Stimulated activated CD4-positive, alpha-beta T cell treated with anti-CD3 and anti-CD28 coated beads, TNF-alpha, amount 100 ng/mL, for 24 hours (primary cell): ENCODE measurements at places on chromosomes 7 and 10.

GRCh38 chr10:122699796-122700455 lies at the start of gene C10orf120:
Gene C10orf120, minus strand, starts transcription at chr10:122699846. Its CDS starts 56 bp downstream, at chr10:122699790.
- no peak for DNase-seq

GRCh38 chr7:46315891-46316290 lies 394.8 kb upstream of the IGFBP3 start:
- no peak for DNase-seq

- DNase-seq = no peak
These were observed 17.4 kb downstream of the RABGEF1 start for GRCh38 chr7:66757939-66758338.

GRCh38 chr7:41367967-41368882 lies 334.7 kb downstream of the INHBA start:
- no peak for DNase-seq

DNA sequence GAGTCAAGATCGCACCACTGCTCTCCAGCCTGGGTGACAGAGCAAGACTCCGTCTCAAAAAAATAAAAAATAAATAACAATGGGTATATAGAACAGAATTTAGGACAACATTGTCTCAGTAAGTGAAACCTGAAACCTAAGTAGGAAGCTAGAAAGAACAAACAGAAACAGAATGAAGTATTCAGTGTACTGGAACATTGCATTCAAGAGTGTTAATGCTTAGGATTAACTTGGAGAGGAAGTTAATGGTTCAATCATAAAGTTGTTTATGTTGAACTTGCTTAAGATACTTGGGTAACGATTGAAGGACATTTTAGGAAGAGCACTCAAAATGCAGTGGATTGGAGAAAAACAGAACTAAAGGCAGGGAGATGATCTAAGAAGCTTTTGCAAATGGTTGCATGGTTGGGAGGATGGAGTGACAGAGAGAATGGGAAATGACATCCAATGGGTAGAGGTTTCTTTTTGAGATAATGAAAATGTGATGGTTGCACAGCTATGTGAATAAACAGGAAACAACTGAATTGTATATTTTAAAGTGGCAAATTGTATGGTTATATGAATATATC lies 233.7 kb downstream of the ADK start:
- DNase-seq = no peak

GRCh38 chr7:924541-925231 lies 29.8 kb downstream of the ADAP1 start:
- DNase-seq = peak; percentile 56

DNA sequence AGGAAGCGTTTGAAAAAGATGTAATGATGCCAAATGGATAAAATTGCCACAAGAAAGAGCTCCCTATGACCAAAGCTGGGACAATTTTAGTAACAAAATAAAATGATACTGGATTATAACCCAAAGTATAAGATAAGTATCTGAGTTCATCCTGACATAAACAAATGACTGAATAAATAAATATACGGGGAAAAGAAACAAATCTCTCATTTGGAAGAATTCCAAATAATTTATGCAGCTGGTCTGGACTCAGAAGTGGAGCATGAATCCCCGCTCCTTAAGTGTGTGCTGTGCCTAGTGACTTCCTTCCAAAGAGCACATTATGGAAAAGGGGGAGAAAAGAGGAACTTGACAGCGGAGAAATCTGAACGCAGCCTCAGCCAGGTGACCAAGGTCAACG lies 186.2 kb downstream of the RAMP3 start:
- no peak for DNase-seq

DNA sequence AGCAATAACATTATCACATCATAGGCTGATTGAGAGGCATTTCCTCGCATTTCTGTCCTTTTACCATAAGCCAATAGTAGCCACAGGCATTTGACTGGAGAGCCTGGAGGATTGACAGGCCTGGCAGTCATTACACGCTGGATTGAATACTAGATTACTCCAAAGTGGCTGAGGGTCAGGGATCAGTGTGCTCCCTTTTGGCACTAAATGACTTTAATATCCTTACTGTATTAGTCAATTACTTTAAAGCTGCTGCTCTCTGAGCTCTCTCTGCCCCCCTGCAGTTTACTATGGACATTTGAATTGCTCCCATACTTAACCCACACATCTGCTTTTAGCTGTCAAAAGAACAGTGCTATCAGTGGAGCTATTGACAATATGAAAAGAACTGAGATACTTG lies 302.0 kb downstream of the TFEC start:
- no peak for DNase-seq

DNA sequence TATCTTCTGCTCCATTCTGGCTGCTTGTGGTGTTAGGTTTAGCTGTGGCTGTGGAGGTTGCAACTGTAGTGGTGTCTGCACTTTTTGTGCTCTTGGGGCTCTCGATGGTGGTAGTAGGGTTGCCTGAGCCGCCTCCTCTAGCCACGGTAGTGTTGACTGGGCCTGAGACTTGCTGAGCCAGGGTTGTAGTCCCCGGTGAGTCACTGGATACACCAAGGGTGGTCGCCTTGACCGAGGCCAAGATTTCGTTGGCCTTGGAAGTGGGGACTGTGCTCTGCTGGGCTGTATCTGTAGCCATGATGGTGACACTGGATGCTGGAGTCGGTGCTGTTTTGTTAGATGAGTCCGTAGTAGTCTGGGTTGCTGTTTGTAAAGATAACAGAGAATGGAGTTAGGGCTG lies 45.4 kb downstream of the PODXL start:
- no peak for DNase-seq

GRCh38 chr10:128029731-128030369 lies 96.4 kb downstream of the MKI67 start:
- DNase-seq = no peak

DNA sequence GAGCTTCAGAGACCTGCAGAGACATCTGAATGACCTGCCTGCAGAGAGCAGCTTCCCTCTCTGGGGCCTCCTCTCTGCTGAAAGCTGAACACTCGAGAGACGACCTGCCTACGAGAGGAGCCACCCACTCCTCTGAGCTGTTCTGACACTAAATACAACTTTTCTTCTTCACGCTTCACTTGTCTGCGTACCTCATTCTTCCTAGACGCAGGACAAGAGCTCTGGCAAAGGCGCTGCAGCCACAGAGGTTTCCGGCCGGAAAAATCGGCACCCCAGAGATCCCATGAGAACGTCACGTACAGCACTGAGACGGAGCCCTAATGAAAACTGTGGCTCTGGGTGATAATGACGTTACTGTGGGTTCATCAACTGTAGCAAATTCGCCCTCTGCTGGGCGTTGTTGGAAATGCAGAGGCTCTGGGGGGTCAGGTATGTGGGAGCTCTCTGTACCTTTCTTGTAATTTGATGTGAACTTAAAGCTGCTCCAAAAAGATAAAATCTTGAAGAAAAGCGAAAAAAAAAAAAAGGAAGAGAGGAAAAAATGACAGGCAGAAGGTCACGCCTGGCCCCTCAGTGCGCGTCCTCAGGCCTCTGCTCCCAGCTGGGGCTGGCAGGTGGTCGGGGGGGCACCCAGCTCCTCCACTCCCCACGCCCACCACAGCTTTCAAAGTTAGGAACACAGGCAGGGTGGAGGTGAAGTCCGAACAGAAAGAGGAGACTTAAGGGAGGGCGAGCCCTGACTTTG lies 120.7 kb downstream of the DYNC2I1 start:
- peak; percentile 81 for DNase-seq

- DNase-seq = no peak
These were observed 746 bp upstream of the MRPS16 start for GRCh38 chr10:73253225-73253555.

- DNase-seq = no peak
These were observed 94.9 kb upstream of the SH2B2 start for GRCh38 chr7:102191556-102192379.

GRCh38 chr10:11643039-11643438 lies 31.6 kb upstream of the USP6NL start:
- no peak for DNase-seq

GRCh38 chr7:40733578-40733977 lies 598.8 kb downstream of the SUGCT start:
- no peak for DNase-seq

DNA sequence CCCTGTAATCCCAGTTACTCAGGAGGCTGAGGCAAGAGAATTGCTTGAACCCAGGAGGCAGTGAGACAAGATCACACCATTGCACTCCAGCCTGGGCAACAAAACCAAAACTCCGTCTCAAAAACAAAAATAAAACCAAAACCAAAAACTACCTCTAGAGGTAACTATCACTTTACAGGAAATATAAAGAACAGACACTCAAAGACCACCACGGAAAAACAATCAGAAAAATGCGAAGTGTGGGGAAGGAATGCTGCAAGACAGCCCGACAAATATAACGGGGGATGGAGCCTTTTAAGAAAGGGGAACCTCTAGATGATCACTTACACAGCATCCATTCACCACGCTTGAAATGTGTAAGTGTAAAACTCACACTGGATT lies 4.3 kb downstream of the HNRNPF start:
- DNase-seq = no peak

DNA sequence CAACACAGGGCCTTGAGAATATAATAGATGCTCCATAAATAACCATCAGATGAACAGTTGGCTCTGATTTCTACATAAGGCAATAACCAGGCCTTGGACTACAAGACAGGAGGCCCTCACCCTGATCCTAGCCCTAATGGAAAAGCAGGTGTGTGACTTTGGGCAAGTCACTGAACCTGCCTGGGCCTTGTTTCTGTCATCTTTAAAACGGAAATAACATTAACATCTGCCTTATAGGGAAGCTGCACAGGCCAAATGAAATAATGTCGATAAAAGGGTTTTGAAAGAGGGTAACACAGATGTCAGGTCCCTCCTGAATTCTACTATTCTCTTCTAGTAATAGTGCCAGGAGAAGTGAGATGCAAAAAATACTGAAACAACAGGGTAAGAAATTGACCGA lies 20.7 kb downstream of the PIK3AP1 start:
- no peak for DNase-seq

DNA sequence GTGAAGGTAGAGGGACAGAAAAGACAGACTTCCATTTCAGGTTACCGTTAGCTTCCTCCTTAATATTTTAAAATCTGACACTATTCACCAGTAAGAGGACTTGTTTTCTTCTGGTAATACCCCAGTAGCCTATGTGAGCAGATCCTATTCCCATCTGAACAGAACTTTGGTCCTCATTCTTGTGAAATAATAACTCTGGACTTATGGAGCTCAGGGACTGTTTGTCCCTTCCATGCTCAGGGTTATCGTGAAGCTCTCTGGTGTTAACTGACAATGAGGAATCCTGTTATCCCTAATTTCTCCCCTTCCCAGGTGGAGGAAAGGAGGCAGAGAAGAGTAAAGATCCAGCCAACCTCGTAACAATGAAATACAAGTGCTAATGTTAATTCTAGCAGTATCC lies 47.0 kb upstream of the ANKRD1 start:
- DNase-seq = no peak

GRCh38 chr10:31341552-31341951 lies 22.5 kb downstream of the ZEB1 start:
- DNase-seq = no peak

DNA sequence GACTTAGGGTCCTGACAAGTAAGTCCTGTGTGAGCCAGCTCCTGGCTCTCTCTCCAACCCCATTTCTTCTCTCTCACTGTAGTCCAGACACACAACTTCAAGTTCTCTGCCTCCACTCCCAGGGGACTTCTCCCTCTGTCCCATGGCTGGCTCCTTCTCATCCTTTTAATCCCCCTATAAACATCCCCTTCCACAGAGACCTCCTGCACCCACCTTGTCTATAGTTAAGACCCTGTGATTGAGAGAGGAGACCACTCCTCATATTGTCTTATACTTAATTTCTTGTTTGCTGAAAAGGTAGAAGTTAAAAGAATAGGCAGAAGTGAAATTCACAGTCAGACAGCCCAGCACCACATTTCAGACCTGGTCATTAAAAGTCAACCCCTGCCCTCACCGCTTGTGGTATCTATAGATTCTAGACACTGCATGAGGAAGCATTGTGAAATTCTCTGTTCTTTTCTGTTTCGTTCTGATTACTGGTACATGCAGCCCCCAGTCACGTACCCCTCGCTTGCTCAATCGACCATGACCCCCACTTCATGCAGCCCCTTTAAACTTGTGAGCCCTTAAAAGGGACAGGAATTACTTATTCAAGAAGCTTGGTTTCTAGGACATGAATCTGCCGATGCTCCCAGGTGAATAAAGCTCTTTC lies 125.6 kb upstream of the FRMD4A start:
- no peak for DNase-seq

DNA sequence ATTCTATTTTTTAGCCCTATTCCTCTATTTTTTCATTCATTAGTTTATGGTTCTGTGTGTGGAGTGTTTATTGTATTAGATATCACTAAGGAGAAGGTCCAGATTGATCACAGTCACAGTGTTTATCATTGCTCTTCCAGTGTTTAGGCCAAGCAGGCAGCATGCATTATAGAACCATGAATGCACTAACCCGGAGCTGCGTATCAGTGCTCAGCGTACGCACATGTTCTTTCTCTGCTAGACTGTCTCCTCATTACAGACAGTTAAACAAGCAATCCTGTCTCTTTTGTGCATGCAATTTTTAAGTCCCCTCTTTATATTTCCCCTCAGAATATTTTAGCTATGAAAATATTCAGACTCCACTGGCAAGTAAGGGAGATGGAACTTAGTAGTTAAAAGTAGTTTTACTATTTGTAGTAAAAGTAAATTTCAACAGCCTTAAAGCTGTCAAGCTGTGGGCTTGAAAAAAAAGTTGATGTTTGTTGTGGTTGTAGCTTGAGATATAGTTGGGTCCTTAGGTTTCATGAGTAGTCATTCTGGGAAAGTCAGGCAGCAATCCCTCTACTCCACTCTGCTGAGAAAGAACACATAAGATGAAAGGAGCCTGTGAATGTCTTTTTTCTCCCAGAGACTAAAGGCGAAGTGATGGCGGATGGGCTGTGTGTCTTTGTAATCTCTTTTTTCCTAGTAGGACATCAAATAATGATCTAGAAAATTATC lies 260.4 kb downstream of the CDK14 start:
- no peak for DNase-seq

- no peak for DNase-seq
These were observed 129.5 kb downstream of the PLXNA4 start for GRCh38 chr7:132446666-132447278.

DNA sequence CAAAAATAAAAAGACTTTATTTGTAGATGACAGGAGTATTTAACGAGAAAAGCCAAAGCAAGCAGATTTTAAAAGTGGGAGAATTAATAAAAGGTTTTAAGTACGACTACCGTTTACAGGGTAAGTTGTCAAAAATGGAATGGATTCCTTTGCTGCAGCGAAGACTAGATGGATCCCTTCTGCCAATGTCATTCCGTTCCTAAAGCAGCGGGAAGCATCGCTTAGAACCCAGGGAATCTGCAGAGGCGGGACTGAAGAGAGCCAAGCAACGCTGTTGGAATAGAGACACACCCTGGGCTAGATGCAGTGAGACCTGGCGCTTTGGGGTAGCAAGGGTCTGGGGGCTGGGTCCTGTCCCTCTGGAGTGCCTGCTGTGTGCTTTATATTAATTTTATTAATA lies 303.1 kb upstream of the MKI67 start:
- no peak for DNase-seq
